ENCODE measurements at places on chromosomes 1 and 21.

GRCh38 chr1:25711555-25712298 lies 88.3 kb upstream of the SELENON start:
- DNase-seq, result peak; percentile 56

DNA sequence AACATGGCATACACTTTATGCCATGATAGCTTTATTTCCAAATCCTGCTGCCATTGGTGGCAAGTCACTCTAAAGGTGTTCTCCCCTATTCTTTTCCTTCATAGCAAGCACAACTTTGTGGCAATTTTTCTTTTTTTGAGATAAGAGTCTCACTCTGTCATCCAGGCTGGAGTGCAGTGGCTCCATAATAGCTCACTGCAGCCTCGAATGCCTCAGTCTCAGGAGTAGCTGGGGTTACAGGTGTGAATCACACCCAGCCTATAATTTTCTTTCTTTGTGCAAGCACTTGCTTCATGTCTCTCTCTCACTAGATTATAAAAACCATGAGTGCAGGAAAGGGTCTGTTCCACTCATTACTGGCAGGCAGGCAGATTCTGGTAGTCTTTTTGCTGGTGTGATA lies 5.4 kb upstream of the KDM4A start:
- no peak for DNase-seq

- DNase-seq, result no peak
These were observed 40.8 kb upstream of the WARS2 start for GRCh38 chr1:119181218-119181617.

- no peak for DNase-seq
These were observed 309.9 kb downstream of the ADGRL2 start for GRCh38 chr1:82110366-82111254.

GRCh38 chr1:22364326-22364650 lies 87.4 kb upstream of the ZBTB40 start:
- no peak for DNase-seq

DNA sequence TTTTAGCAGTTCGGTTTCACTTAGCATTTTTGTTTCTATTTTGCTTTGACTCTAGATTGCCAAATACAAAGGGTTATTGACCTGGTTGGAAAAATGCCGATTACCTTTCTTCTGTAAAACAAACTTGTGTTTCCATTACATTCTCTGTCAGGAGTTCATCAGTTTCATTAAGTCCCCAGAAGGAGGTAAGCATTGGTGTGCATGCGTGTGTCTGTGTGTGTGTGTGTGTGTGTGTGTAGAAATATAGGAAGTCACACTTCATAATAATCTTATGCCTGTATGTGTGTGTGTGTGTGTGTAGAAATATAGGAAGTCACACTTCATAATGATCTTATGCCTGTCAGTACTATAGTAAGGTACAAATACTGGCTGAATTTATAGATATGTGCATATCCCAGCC lies 10.0 kb downstream of the RGSL1 start:
- DNase-seq, result no peak

DNA sequence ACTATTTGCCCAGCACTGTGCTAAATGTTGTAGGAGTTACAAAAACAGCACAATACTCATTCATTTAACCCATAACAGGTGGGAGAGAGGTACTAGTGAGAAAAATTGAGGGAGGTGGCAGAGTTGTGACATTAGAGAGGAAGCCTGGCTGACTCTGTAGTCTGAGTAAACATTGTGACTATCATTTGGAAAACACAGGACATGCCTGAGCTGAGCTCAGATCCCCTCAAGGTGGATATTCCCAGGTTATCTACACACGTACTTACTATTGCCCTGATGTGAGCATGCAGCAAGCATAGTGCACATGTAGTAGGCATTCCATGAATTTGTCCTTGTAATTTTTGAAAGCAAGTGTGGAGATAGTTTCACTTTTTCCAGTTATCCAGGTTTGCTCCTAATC lies 10.9 kb downstream of the CAMK1G start:
- DNase-seq, result no peak

GRCh38 chr1:93575621-93576284 lies 105.9 kb downstream of the BCAR3 start:
- DNase-seq, result no peak

DNA sequence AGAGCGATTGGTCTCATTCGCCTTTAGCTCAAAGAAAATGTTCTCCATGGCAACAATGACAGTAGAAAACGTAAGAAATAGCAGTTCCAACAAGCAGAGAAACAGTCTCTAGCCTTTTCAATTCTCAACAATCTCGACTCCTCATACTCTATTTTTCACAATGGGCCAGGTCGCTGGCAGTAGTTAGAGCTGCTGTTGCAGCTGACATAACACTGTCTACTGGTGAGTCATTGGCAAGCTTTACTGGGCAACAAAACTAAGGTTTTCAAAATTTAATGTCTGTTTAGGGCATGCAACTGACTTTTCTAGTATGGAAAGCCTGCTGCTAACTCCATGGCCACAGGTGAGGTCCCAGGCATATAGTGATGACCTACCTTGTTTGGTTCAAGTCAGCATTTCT lies 221.1 kb upstream of the KAZN start:
- no peak for DNase-seq

DNA sequence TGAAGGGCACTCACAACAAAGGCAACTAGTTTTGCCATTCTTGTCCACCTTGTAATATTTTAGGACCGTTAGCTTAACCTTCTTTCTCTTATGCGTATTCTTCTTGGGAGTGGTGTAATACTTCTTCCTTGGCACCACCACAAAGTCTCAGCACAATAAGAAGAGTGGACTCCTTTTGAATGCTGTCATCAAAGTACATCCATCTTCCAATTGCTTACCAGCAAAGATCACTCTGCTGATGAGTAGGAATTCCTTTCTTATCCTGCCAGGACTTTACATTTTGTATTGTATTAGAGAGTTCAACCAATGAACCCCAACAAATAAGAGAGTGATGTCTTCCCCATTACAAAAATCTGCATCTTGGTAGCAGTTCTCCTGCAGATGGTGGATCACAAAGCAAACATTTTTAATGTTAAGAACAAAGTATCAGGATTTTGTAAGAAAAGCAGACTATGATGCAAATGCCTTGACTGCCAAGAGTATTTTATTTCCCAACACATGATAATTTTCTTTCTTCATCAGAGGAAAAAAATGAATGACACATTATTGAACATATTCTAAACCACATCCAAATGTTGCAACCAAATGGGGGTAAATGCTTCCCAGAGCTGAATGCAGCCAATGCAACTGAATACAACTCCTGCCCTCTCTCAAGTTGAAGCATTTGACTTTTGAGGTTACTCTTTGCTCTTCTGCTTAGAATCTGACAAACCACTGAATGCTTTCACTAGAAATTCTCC lies 5.1 kb upstream of the ARNT start:
- DNase-seq, result no peak

- no peak for DNase-seq
These were observed 4.6 kb upstream of the ETS2 start for GRCh38 chr21:38800924-38801744.

DNA sequence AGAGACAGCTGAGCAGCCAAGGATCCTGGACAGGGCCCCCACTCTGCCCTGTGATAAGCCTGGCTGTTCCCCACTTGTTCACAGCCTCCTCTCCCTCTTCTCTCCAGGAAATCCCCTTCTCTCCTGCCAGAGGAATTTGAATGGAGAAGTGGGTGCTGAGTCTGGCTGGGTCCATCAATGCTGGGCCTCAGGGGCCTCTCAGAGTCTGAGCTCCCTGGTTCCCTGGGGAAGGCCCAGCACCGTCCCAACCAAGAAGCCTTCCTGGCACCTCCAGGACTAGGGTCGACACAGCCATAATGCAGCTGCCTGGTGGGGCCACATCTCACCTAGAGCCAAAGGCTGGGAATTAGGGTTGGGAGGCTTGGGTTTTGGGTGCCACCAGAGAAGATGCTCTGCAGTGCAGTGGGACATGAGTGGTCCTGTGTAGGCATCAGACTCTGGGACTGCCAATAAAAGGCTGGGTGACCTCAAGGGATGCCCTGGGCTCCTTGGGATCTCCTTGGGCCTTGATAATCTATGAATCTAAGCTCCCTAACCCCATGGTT lies 2.5 kb downstream of the MYBPH start:
- no peak for DNase-seq

- no peak for DNase-seq
These were observed 28.5 kb downstream of the MGST3 start for GRCh38 chr1:165659581-165659895.

GRCh38 chr1:3005771-3006170 lies 15.5 kb upstream of the ACTRT2 start:
- no peak for DNase-seq

DNA sequence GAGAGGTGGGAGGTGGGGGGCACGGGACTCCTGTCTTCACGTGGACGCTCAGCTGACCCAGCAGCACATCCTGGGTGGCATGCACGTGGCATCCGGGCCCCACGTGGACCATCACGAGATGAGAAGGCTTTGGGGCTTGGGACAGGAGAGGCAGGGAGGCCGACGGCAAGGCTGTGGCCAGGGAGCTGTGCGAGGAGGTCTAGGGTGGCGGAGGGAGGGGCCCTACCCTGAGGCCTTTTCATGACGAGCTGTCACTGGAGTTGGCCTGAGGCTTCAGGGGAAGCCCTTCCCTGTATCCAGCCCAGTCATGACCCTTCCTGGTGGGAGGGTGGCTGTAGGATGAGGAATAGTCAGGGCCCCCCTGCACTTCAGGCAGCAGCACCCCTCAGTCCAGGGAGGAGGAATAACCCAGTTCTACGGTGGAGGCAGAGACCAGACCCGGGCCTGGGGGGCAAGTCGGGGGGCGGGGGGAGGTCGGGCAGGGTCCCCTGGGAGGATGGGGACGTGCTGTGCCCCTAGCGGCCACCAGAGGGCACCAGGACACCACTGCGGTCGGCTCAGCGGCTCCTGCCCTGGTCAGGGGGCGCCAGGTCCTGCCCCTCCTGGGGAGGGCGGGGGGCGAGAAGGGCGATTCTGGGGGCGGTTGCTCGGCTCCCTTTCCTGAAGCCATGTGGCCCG lies 2.0 kb upstream of the PERM1 start:
- peak; percentile 53 for DNase-seq

DNA sequence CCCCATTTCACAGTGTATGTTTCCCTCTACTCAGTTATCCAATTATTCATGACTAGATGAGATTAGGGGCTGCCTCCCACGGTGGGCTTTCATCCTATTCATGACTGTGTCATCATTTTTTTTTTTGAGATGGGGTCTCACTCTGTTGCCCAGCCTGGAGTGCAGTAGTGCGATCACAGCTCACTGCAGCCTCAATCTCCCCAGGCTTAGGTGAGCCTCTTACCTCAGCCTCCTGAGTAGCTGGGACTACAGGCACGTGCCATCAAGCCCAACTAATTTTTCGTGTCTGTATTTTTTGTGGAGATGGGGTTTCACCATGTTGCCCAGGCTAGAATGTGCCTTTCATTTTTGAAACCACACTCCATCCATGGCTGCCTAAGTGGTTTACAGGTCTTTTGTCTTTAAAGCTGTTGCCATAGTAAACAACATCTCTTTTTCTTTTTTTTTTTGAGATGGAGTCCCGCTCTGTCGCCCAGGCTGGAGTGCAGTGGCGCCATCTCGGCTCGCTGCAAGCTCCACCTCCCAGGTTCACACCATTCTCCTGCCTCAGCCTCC lies 60.0 kb downstream of the PIK3CD start:
- no peak for DNase-seq

DNA sequence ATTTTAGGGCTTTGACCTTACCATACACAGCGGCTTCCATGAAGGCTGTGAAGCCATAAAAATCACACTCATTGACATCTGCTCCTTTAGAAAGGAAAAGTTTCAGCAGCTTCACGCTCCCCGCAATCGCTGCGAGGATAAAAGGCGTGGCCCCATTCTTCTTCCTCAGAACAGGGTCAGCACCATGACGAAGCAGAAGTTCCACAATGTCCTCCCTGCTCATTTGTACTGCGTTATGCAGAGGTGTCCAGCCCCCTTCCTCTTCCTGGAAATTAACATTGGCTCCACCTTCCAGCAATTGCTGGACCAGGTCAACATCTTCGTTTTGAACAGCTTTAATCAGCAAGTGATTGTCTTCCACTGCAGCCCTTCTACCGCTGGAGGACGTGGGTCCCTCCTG lies 2.7 kb downstream of the RNASEL start:
- DNase-seq, result no peak

All from CD4-positive, alpha-beta T cell treated with Interleukin-15 for 4 hours (primary cell).